ENCODE measurements at places on chromosomes 3 and 15.
A peak's percentile ranks its signal among the peaks of the same experiment; 100 is the strongest.

- peak; percentile 52 for DNase-seq
These were observed 136.2 kb upstream of the EIF1B start for GRCh38 chr3:40173227-40173721.

DNA sequence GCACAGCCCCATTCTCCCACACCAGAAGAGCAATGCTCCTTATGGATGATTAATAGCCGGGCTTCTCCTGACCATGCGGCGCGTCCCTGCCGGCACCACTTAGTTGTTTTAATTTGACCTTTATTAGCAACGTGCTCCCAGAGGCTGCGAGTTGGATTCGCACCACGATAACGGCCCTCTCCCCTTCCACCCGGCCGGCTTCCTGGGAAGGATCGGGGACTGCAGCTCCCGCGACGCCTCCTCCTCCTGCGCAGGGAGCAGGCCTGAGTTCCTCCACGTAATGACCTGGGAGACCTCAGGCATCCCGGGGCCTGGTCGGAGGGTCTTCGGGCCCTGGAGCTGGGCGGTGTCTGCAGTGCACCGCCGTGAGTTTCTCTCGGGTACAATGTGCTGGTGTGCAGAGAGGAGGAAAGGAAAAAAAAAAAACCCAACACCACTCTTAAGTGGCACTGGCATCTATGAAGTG lies 243.3 kb upstream of the TOPAZ1 start:
- DNase-seq: peak; percentile 84

DNA sequence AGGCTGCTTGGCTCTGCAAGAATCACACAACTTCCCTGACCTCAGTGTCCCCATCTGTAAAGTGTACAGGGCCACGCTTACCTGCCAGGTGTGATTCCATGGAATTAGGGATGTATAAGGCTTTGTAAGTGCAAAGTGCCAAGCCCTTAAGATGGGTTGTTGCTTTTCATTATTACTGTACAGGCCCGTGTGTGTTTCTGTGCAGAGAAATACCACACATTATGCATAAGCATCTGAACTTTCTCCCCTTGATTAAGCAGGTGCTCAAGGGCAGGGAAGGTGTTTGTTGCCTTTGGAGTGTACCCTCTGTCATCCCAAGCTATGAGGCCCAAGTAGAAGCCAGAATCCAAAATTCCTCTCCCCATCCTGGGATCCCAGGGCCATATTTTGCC lies 13.6 kb upstream of the HRH1 start:
- DNase-seq: no peak

DNA sequence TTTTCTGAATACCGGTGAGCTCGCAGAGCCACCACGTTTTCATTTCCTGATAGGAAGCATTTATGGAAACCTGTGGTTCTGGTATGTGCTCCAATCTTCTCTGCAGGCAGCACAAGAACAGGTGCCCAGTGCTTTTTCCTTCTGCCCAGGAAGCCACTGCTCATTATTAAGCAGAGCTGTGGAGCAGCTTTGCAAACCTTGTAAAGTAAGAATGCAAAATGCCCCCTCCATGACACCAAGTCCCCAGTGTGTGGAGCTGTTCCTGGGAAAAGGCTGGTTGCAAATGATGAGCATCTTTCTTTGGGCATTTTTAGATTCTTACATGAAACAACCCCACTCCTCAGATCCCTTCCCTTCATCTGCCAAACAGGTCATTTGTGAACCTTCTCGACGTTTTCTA lies 65.7 kb upstream of the MRPL3 start:
- no peak for DNase-seq

GRCh38 chr3:184460276-184460675 lies 80.4 kb downstream of the CHRD start:
- no peak for DNase-seq

DNA sequence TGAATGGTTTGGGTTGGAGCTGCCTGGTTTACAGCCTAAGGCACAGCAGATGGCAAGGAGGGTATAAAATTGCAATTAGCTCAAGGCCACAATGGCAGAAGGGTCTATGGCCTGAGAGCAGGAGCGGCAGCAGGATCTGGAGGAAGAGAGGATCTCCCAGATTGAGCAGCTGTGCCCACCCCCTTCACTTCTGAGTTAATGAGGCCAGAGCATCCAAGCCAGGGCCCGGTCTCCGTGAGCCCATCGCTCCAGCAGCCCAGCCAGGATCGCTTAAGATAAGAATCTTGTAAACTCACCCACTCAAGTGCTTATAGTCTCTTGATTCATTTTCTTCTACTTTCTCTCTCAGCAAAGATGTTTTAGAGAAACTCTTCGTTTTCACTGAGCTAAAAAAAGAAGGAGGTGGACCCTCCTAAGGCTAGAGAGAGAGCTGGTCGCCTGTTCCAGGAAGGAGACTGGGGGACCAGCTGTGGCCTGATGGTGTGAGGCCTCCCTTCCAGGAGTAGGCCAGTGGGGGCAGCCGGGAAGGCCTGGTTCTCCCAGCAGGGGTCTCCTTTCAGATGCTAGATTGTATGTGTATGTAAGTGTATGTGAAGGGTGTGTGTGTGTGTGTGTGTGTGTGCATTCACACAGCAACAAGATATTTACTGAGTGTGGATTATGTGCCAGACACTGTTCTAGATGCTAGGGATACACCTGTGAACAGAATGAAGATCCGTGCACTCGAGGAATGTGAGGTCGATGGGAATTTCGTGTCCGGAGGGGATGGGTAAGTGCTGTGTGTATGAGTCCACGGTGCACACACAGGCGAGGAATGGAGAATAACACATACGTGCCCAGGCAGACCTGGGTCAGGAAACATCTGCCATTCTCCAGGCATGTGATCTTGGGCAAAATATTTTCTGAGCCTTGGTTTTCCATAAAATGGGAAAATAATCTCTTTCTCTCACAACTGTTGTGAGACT lies 18.6 kb downstream of the MAGEF1 start:
- peak; percentile 81 for DNase-seq

DNA sequence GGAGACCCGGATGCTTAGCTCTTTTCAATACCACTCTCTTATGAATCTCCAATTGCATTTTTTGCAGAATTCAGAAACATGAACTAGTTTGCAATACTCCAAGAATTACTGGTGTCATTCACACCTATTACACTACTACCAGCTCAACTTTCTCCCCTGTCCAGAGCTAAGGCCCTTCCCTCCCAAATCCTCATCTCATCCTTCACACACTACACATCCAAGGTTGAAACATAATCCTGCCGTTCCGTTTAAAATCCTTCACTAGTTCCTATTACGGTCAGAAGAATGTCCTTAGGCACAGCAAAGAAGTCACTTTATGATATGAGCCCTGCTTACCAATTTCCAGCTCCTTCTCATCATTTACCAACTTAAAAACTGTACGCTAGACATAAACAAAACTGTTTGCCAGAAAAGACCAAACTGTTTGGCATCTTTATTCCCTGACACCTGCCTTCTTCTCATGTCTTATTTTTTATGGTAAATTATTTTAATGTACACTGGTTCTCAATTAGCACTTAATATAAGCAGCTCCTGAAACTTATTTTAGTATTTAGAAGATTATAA lies 22.6 kb downstream of the TBL1XR1 start:
- no peak for DNase-seq

GRCh38 chr3:133928903-133929607 lies 33.4 kb upstream of the RAB6B start:
- DNase-seq: no peak

GRCh38 chr3:127349501-127350171 lies 61.8 kb upstream of the PRR20G start:
- no peak for DNase-seq

DNA sequence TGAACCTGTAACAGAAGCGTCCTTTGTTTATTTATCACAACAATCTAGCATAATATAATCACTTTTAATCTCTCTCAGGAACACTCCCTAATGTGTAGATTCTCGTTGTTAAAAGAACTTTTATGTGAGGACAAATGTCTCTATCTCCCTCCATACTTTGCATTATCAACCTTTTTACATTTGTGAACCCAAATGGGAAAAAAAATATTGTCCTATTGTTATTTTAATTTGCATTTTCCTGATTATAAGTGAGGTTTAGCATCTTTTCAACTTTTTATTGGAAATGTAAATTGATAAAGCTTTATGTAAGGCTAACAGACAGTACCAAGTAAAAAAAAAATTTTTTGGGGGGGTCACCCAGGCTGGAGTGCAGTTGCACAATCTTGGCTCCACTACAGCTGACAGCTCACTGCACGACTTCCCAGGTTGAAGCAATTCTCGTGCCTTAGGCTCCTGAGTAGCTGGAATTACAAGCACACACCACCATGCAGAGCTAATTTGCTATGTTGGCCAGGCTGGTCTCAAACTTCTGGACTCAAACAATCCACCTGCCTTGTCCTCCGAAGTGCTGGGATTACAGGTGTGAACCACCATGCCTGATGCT lies 33.0 kb upstream of the DENND4A start:
- DNase-seq: no peak
